ENCODE measurements at places on chromosomes 7 and 10. TPM values are rescaled to one million over a fixed set of nuclear protein-coding genes. Genes with fewer than 3 reads are reported as not detected.

The IFIT1 gene
- total RNA-seq = 51.1 TPM

The PDSS1 gene
- 6.2 TPM for total RNA-seq

DNA sequence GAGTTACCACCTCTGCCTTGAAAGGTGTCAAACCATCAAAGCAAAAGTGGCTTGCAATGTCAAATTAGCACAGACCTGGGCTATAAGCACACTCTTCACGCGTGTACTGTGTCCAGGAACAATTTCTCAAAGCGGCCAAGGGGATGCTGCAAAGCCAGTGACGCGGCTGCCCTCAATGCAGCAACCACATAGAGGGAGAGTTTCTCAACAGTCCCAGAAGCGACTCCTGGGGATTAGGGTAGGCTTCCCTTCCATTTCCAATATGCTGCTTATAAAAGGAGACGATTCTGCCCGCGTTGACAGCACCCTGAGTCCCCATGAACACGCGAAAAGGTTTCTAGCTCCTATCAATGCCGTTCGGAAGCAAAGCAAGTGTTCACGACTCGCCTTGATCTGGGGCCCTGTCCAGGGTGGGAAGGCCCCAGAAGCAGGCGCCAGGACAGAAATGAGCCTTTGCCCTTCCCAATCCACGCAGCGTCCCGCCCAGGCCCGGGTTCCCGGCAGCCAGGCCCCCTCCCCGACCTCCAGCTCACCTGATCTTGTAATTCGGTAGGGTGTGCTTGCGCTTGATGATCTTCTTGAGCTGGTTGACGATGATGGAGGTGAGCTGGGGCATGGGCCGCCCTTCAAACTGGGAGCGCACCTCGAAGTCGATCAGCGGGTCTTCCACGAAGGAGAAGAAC lies 1.3 kb downstream of the PDZD8 start:
- DNase-seq = peak; percentile 79

GRCh38 chr10:2232479-2232878 lies 495.2 kb upstream of the ADARB2 start:
- no peak for DNase-seq

DNA sequence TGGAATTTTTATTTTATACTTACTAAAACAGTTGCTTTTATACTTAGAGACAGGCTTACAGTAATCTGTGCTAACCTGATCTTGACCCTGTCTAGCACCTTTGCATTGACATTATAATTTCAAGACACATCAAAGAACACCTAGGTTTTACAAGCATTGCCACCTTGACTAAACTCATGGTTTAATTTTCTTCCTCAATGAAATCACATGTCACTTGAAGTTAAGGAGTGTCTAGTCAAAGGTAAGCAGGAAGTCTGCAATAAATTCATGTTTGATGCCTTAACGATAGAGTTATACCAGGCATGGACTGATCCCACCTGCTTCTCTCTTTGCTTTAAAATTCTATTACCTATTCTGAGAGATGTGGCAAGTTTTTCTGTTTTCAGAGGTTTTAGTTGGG lies 62.4 kb downstream of the ZNF800 start:
- DNase-seq = no peak

GRCh38 chr7:37481722-37482288 lies 33.1 kb upstream of the ELMO1 start:
- no peak for DNase-seq

Measured in upper lobe of right lung (tissue), 1 donor.